ENCODE measurements at places on chromosomes 6 and 20. TPM values are rescaled to one million over a fixed set of nuclear protein-coding genes. Genes with fewer than 3 reads are reported as not detected.

Gene BMP7
- not detected for total RNA-seq

Gene ACTL10
- 1.9 TPM for total RNA-seq

Gene PDE7B
- total RNA-seq, result 58.1 TPM

Gene PYGB
- 73.7 TPM for total RNA-seq

Gene DOK5
- total RNA-seq, result 20.7 TPM

Gene VNN1
- under 0.01 TPM for total RNA-seq

Gene ADGB
- not detected for total RNA-seq

Gene ZFP64
- total RNA-seq, result 23.9 TPM

Gene C6orf141
- total RNA-seq, result 3.0 TPM

Gene MICB
- 8.2 TPM for total RNA-seq

Gene C20orf144
- total RNA-seq, result 0.09 TPM

Gene PACRG
- not detected for total RNA-seq

Gene SLC17A5
- total RNA-seq, result 48.1 TPM
